ENCODE measurements at places on chromosomes 1 and 21.

DNA sequence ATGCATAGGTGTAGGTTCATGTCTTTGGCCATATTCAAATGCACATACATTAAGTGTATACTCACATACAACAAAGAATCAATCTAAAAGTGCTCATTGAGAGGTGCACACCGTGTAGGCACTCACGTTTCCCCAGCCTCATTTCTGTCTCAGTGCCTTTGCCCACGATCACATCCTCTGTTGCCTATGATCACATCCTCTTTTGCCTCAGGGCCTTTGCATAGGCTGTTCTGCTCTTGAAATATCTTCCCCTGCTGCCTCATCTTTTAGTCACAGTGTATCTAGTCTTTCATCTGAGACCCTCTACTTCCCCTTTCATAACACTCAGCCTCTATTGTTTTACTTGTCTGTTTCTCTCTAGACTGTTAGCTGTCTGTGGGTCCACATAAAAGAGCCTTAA lies 69.3 kb downstream of the FOXD2 start:
- no peak for DNase-seq

DNA sequence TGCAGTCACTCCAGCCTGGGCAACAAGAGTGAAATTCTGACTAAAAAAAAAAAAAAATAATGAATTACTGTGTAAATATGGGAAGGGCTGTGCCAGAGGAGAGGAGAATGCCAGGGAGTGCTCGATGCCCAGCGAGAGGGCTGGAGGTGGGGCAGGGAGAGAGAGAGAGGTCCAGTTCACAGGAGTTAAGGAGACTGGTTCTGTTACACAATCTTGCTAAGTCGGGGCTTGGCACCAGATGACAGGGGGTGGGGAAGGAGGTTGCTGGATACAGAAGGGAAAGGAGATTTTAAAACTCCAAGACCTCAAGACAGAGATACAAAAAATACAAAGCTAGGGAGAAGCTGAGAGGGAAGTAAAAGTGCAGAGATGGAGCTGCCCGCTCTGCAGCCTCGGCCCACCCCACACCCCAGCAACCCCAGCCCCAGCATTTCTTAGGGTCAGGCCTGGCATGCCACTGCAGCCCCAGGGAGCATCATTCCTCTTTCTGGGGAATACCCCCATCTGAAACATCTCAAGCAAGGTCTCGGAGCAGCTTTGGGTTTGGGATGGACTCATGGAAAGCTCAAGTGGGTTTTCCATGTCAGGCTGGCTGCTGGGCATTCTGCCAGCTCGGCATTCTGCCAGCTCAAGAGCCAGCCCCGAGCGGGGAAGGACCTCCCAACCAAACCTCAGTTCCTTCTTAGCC lies 991 bp downstream of the SELENBP1 start:
- DNase-seq: peak; percentile 42

DNA sequence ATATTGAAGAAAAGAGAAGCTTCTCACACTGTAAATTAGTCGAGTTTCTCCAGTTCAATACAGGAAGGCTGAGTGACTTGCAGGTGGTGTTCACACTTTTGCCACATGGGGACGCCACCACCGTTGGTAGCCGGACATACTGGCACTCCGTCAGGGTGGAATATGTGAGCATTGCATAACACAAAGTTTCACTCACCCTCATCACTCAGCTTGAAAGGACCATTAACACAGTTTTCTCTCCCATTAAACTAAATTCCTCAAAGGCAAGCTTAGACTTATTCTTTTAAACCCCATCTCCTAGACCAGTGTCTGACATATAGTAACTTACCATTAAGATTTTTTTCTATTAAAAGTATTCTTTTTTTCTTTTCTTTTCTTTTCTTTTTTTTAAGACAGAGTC lies 105.3 kb upstream of the SERBP1 start:
- peak; percentile 91 for DNase-seq

DNA sequence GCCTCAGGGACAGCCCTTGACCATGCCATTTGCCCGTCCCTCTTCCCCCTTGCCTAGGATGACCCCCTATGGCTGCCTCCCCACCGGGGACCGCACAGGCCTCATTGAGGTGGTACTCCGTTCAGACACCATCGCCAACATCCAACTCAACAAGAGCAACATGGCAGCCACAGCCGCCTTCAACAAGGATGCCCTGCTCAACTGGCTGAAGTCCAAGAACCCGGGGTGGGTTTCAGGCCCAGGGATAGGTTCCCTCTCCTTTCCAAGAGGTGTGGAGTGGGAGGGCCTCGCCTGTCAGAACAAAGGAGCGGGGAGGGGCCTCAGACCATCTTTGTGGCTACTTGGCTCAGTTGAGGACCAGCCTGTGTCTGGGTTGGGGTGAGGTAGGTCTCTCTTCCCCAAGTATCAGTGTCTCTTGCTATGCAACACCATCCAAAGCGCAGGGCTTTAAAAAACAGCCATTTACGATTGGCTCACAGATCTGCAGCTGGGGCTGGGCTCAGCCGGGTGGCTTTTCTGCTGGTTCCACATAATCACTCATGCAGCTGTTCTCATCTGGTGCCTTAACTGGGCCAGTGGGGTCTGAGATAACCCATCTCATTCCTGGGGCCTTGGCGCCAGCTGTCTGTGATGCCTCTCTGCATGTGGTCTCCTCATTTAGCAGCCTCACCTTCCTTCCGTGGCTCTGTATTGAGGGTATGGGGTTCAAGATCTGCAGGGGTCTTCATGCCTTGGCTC lies 71.7 kb downstream of the PIK3CD start:
- DNase-seq: no peak

DNA sequence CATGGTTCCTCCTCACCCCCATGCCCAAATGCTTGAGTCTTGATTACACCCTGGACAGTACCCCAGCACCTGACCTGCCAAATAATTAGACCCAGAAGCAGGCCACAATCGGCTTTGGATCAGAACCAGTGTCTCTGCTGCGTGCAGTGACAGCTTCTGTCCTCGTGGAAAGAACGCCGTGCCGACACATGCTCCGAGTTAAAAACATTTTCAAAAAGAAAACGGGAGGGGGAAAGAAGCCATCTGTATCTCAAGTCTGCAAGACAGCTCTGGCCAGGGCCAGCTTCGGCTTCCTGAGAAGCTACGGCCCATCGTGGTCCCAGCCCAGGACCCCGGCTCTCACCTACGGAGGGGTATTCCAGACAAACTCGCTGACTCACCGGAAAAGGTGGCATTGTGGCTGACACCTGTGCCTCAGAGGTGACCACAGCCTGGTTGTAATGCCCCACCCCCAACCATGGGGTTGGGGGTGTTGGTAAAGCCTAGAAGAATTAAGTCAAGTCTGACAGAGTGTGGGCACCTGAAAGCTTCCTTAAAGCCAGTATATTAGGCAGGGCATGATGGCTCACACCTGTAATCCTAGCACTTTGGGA lies 25.8 kb downstream of the SSBP3 start:
- DNase-seq: no peak

DNA sequence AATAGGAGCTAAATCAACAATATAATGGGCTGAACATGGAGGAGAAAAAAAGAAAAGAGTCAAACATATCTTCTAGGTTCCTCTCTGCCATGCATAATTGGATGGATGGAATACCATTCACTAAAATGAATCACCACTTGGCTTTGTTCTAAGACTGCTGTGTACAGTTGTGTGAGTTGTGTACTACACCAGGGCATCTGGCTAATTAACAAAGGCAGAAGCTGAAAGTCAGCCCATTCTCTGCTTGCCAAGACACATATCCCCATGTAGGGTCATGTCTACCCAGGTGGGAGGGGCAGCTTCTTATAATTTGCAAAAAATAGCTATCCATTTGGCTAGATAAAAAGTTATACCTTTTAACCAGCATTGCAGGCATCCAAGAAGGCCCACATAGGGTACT lies 21.0 kb downstream of the JUN start:
- no peak for DNase-seq

DNA sequence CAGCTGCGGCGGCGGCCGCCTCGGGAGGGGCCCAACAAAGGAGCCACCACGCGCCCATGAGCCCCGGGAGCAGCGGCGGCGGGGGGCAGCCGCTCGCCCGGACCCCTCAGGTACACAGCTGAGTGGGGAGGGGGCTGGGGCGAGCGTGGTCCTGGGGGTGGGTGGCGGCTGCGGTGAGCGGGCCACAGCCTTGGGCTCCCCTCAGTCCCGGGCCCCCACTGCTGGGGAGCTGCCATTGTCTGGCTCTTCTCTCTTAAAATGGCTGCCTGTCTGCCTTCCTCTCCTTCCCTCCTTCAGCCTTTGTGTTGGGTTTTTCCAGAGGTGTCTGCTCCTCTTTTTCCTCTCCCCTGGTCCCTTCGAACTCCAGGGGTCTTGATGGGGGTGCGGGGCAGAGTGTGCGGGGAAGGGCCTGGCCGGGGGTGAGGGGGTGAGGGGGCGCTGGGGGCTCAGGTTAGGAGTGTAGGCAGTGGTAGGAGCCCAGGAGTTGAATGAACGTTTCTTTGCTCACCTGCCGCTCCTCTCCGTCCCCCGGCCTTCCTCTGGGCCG lies 1.7 kb downstream of the ARID1A start:
- DNase-seq: peak; percentile 33

DNA sequence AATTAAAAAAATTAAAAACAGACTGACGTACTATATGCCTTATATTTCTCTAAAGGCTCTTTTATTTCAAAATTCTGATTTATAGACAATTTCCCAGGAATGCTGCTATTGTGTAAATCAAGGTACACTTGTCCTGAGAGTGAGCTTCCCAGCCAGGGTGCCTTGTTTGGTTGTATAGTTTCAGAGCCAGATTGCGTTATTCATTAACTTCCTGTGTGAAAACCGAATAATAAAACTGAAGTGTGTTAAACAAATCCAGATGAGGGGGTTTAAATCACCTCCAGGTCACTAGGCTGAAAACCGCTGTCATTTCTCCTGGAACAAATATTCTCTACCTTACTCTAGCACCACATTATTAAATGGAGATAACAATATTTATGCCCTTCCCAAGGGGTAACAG lies 68.7 kb downstream of the LMX1A start:
- no peak for DNase-seq

DNA sequence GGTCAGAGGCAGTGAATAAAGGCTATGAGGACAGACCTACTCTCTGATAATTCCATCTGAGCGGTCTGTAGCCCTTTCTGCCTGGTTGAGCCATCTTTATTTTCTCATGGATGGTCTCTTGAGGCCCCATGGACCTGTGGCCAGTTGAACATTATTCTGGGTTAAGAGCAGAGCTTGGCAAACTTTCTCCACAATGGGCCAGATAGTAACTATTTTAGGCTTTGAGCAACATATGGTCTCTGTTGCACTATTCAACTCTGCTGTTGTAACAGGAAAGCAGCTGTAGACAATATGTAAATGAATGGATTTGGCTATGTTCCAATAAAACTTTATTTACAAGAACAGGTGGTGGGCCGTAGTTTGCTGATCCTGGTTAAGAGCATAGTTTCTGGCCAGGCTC lies 62.7 kb downstream of the KAZN start:
- DNase-seq: peak; percentile 27
